RWPE1 (cell line): ENCODE measurements at places on chromosomes 1 and 21.
A peak's percentile ranks its signal among the peaks of the same experiment; 100 is the strongest.

GRCh38 chr1:183652547-183653461, at the start of gene APOBEC4:
Gene APOBEC4, minus strand, starts transcription at chr1:183653316. Its CDS starts 4,535 bp downstream, at chr1:183648781.
- DNase-seq = no peak

GRCh38 chr1:50257029-50257428, 148.3 kb downstream of the ELAVL4 start:
- DNase-seq = no peak

DNA sequence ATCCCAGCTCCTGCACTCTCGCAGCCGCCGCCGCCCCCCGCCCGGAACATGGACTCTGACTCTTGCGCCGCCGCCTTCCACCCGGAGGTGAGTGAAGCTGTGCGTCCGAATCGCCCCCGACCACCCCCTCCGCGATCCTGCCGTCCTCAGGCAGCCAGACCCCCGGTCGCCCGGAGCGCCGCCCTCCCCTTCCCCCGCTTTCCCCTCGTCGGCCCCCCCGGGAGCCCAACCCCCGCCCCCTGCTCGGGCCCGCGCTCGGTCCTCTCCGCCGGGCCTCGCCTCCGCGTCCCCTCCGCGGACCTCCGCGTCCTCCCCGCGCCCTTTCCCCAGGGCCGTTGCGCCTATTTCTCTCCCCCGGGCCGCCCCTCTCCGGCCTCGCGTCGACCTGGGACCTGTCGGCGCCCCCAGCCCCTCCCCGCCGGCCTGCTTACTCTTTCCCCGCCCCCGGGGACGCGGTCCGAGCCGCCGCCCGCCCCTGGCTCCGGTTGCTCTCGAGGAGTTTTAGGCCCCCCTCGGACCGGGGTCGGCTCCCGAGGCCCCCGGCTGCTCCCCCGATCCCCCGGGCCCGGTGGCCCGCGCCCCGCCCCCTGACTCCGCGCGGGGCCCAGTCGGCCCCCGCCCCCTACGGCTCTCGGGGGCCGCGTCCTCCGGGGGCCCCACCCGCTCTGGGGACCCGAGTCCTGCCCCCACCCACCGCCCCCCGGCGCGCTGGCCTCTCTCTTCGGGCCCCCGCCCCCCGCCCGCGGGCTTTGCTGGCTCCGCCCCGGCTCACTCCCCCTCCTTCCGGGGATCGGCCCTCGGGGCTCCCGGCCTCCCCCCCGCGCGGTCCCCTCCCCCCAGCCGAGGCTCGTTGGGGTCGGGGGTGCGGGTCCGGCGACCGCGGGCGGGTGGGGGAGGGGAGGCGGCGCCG, 743 bp downstream of the PHF13 start:
- peak; percentile 68 for DNase-seq

DNA sequence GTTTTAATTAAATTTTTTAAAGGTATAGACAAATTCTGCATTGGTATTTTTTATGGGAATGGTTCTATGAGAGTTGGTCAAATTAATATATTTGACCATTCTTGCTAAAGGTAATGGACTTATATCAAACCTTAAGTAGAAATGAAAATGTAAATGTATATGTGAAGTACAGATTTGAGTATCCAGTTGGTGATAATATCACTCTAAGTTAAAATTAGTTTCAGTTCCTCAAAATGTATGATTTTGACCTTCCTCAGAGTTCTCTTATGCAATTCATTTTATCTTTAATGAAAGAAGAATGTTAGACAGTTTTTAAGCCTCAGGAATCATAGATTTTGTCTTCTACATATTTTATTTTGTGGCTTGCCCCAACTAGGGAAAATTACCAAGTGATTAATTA, 1291.5 kb upstream of the B3GALT2 start:
- no peak for DNase-seq

GRCh38 chr1:61053712-61054600, 28.4 kb upstream of the NFIA start:
- DNase-seq = no peak

GRCh38 chr1:156746728-156747631, 4.5 kb downstream of the HDGF start:
- peak; percentile 92 for DNase-seq

GRCh38 chr1:206998816-206999215, 28.6 kb upstream of the FCAMR start:
- DNase-seq = no peak

GRCh38 chr1:45569962-45570581, 13.8 kb upstream of the NASP start:
- peak; percentile 70 for DNase-seq

GRCh38 chr1:1032424-1032823, 12.5 kb downstream of the AGRN start:
- no peak for DNase-seq

DNA sequence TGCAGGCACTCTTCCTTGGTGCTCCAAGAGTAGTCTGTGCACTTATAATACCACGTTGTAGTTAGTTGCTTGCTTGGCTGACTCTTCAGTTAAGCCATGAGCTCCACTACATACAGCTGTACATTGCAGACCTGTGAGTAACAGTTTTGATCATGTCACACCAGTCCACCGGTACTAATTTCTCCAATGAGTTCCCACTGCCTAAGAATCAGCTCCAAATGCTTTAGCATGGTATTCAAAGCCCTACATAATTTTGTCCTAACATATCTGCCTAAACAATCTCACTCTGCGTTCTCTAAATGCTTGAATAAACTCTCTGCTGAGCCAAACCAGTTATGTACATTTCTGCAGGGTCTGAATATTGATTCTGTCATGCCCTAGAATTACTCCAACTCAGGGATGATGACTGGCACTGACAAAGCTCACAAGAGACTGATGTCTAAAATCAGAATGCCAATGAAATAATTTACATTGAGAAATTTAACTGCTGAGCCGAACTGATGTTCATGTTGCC, 200.7 kb downstream of the LHX8 start:
- DNase-seq = no peak

DNA sequence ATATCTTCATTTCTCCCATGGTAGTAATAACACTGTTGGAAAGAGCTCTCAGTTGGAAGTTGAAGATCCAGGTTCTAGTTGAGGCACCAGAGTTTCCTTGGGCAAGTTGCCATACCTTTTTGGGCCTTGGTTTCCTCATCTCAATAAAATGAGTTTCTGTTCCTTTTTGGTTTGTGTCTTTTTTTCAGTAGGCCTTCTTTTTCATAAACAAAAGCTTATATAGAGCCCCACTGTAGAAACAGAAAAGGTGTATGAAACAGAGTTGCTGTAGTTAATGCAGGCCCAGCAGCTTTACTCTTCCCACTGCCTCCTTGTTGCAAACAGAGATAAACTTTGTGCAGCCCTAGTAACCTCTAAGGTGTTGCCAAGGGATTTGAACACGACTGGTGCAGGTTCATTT, 41.7 kb downstream of the WNT4 start:
- no peak for DNase-seq

DNA sequence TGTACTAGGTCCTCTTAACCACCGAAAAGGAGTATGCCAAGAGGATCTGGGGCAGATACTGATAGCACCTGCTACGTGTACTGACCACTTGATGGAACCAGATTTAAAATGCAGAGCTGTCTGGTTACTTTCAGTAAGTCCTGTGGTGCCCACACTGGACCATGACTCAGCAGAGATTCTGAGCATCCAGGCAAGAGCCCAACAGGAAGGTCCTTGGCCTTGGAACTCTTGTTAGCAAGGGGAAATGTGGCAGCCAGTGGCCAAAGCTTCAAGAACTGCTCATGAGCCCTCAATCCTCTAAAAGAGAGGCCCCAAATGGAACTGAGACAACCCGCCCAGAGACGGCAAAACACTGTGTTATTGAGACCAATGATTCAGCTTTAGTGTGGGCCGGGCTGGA, 4.2 kb upstream of the GJB5 start:
- DNase-seq = no peak

DNA sequence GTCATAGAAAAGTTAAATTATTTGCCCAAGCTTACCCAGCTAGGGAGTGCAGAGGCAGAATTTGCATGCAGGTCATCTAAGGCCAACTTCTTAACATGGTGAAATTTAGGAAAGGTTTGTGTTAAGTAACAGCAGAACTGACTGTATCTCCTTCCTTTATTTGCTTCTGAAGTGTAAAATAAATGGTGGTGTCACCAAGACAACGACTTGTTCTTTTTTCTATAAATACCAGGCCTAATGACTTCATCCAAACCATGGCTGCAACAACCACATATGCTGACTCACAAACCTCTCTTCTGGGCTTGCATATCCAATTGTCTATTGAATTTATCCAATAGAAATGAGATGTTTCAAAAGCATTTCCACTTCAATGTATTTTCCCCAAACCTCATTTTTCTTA, 19.1 kb downstream of the COL24A1 start:
- no peak for DNase-seq

GRCh38 chr1:43580039-43580438, 49.4 kb downstream of the PTPRF start:
- DNase-seq = no peak

- no peak for DNase-seq
These were observed 1.5 kb upstream of the GALNT2 start for GRCh38 chr1:230065571-230065970.

GRCh38 chr1:202149566-202149965, 5.0 kb upstream of the ARL8A start:
- no peak for DNase-seq

- DNase-seq = no peak
These were observed 52.2 kb downstream of the SDC3 start for GRCh38 chr1:30856260-30856790.

GRCh38 chr1:152681616-152682015, 4.3 kb upstream of the LCE2B start:
- DNase-seq = no peak

DNA sequence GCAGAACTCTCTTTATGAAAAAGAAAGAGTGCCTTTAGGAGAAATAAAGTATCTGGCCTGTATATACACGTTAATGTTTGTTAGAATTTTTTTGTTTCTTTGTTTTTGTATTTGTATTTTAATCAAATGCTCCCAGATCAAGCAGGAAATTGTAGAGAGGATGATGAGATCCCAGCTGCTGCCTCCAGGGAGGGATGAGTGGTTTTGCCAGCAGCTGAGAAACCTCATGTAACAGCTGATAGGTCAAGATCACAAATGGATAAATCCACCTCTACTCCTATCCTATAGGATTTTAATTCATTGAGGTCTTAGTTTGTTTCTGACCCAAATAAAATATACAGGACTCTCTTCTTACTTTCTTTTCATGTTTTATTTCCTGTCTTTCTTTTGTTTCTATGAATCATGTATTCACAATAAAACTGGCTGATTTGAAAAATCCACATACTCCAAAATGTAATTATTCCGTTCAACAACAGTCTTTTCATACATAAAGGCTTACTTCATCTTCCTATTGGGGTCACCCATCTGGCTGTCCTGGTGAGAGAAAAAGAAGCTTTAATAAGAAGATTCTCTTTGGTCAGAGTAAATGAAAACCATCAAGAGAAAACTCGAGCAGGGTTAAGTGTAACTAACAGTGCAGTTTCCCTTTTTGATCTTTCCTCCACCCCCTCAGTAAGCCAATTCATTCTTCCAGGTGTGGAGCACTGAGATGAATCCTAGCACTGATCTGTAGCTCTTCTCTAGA, 129.3 kb upstream of the PLPPR5 start:
- no peak for DNase-seq

DNA sequence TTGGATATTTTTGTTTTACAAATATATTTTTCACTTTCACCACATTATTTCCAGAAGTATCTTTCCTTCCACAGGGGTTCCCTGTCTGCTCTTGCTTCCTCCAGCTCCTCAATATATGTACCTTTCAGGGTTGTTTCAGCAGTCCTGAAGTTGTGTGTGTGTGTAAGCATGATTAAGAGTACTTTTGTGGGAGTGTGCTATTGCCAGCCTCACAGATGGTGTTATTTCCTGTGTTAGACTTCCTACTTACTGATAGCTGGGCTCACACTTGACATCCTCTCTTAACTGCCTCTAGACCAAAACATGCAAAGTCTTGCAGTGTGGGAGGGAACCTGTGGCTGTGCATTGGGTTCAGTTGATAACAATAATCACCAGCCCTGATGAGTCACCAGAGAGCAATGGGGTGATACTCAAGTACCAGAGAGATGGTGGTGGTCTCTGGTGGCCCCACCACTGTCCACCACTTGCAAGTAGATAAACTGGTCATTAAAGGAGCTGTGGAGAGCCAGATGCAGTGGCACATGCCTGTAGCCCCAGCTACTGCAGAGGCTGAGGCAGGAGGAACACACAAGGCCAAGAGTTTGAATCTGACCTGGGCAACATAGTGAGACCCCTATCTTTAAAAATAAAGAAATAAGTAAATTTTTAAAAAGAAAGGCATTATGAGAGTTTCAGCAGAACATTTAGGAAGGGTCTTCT, 126.7 kb downstream of the NR5A2 start:
- DNase-seq = peak; percentile 20

- no peak for DNase-seq
These were observed 45.3 kb downstream of the PIK3CD start for GRCh38 chr1:9696793-9697192.

- no peak for DNase-seq
These were observed 106.4 kb downstream of the RGL1 start for GRCh38 chr1:183911285-183911684.

- DNase-seq = no peak
These were observed 10.2 kb downstream of the RPS6KC1 start for GRCh38 chr1:213061263-213061662.

DNA sequence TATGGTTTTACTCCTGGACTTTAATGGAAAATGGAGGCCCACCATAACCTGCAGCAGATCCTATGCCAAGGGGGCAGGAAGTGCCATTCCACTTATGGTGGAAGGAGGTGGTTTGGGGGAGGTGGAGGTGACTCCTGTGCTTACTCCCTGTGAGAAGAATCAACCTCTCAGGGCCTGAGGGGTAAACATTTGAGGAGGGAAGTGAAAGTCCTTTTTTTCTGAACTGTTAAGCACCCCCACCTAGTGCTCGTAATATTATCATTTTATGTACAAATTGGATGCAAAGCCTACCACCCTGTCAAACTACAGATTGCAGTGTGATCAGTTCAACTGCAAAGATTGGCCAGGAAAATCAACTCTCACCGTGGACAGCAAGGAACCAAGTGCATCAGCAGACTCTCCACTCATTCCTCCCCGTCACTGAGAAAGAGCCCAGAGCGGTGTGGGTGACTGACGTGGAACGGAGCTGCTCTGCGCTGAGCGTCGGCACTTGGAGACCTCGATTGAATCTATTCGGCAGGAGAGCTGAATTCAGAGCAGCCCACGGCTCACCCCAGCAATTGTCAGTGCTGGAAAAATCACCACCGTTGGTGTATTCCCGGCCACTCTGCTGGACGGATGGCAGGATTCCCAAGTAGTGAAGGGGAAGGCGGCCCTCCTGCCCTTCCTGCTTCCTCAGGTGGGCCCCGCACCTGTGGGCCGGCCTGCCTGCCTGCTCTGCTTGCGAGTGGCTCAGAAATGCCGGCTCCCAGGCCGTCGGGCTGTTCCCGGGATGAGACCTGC, 46.8 kb upstream of the COX20 start:
- no peak for DNase-seq

GRCh38 chr1:109794319-109795132, 30.8 kb upstream of the EPS8L3 start:
- DNase-seq = no peak
